ENCODE measurements at places on chromosomes 5 and 9. TPM values are rescaled to one million over a fixed set of nuclear protein-coding genes. Genes with fewer than 3 reads are reported as not detected.

DNA sequence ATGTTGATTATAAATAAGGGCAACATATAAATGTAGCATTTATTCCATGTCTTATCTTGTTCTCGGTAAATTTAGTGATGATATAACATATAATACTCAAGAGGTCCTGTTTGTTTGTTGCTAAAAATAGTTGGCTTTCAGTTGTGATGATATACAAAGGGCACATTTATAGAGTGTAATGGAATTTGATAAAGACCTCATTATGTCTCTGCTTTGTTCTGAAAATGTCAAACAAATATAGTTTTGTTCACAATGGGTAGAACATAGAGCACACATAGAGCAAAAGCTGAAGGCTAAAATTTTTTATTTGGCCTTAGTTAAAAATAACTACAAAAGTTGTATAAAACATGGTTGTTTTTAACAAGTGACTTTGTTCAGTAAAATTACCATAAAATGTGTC lies 477.1 kb upstream of the SMC2 start:
- no peak for DNase-seq

- DNase-seq: no peak
Observed at GRCh38 chr5:55591686-55592085, 56.9 kb upstream of the PLPP1 start.

GRCh38 chr5:27830546-27830945 lies 792.2 kb upstream of the CDH9 start:
- DNase-seq: no peak

- no peak for DNase-seq
Observed at GRCh38 chr5:149667084-149667828, 62.9 kb upstream of the PPARGC1B start.

The TRPM3 gene
- polyA plus RNA-seq: 0.04 TPM

DNA sequence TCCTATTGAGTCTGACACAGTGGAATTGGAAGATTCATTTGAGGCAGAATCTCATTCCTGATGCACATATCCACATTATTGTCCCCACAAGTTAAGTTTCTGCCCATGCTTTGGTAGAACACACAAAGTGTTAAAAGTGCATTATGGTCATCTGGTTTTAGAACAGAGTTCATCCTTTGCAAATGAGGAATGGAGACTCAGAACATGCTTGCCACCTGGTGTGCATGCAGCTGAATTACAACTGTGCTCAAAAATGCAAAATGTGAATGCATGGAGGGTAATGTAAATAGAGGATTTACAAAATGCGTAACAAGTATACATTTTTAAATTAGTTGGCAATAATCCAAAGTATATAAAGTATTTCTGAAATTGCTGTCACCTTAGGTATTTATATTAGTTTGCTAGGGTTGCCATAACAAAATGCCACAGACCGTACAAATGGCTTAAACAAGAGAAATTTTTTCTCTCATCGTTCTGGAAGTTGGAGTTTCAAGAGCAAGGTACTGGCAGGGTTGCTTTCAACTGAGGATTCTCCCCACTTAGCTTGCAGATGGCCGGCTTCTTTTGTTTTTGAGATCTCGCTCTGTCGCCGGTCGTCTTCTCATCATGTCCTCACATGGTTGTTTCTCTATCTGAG lies 671.1 kb downstream of the TAF11L14 start:
- DNase-seq: no peak

The IRX1 gene
- polyA plus RNA-seq: not detected

The DPP7 gene
- polyA plus RNA-seq: 61.3 TPM

DNA sequence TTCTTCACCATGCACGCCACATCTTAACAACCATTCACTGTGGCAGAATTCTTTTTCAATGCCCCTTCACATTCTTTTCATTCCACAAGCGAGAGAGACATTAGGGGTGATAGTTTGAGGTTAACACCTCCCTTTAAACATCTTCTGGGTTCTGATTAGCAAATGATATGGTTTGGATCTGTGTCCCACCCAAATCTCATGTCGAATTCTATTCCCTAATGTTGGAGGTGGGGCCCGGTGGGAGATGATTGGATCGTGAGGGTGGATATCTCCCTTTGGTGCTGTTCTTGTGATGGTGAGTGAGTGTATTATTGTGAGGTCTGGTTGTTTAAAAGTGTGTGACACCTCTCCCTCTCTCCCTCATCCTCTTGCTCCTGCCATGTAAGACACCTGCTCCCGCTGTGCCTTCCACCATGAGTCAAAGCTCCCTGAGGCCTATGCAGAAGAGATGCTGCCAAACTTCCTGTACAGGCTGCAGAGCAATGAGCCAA lies 46.1 kb upstream of the RAI14 start:
- DNase-seq: no peak

The INSL6 gene
- polyA plus RNA-seq: not detected

DNA sequence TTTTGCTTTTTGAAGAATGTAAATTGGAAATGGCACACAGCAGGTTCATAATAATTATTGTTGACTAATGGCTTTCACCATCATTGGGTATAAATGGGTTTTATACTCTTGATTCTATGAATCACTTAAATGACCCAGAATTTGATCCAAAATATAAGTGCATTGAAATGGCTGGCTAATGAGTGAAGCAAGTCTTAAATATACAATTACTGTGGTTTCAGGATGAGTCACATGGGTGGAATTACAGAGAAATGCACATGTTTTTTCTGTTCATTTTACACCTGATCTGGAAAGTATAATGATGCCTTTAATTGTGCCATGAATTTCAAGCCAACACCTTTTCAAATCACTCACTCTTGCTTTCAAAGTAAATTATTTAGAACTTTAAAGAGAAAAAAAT lies 380.8 kb upstream of the CD180 start:
- no peak for DNase-seq

- no peak for DNase-seq
Observed at GRCh38 chr9:87742813-87743428, 17.0 kb downstream of the CTSL start.

The SLC34A1 gene
- polyA plus RNA-seq: not detected

DNA sequence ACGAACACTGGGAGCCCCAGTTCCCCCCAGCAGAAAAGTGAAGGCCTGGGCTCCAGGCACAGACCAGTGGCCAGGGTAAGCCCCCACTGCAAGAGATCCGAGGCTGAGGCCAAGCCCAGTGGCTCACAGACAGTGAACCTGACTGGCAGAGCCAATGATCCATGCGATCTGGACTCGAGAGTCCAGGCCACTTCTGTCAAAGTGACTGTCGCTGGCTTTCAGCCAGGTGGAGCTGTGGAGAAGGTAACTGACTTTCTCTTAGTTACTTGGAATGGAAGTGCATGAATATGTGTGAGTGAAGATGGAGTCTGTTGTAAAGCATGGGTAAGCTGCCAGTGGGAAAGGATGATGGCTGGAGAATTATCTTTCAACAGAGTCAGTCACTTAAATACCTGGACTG lies 99.7 kb downstream of the GOLPH3 start:
- no peak for DNase-seq

GRCh38 chr9:757246-757881 lies 84.1 kb upstream of the DMRT1 start:
- no peak for DNase-seq

DNA sequence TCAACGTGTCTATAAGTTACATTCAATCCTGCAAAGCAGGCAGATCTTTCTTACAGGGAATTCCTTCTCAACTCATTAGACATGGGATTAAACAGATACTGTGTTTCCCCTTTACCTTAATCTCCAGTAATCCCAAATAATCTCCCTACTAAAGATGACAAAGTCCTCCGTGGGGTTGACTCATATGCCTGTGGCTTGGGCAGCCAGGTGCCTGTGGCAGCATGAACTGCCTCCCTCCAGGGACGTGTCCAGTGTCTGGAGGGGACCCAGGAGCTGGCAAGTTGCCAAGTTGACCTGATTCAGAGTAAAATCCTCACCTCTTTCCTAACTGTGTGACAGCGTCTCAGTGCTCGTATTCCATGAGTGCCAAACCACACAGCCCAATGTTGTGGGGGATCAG lies 94.6 kb upstream of the PTCH1 start:
- no peak for DNase-seq

All from psoas muscle (tissue), 8 donors.